ENCODE measurements at places on chromosomes 7 and 10.

DNA sequence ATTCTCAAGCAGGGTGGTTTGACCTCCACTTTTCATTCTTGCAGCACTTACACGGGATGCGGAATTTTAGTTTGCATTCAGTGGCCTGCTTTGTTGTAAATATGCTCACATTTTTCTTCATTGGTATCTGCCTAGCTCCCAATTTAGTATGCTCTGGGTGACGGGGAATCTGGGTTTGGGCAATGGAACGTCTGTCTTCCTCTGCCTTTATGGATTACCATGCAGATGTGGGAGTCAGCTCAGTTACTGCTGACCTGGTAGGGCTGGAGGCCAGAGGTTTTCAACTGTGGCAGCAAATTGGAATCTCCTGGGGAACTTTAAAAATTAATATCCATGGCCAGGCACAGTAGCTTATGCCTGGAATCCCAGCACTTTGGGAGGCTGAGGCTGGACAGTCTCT, 161.6 kb downstream of the CAMK1D start:
- no peak for DNase-seq

DNA sequence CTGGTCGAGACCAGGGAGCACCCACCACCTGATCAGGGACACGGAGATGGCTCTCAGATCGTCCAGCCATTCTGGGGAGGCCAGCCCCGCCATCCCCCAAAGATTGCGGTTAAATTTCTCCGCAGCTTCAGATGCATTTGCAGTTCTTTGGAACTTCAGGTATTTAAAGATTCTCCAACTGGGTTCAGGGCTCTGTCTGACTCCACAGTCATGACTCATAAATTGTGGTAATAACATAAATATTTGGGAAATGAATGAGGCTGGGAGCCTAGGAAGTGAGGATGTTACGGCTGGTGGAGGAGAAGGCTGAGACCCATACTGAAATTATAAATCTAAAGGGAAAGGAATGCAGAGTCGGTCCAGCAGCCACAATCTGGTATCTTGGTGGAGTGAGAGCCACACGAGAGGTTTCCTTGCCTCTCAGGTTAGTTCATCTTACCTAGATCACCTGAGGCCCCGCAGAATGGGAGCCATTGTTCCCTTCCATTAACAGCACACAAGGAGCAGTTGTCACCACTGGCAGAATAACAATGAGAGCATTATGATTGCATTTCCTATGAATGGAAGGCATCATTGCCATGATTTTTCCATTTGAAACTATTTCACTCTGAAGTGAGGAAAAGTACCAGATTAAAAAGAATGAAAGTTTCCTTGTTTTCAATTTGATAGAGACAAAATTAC, 26.7 kb upstream of the DNAJB6 start:
- no peak for DNase-seq

- DNase-seq: peak; percentile 58
Observed at GRCh38 chr7:154503962-154504550, 451.9 kb downstream of the DPP6 start.

- DNase-seq: no peak
Observed at GRCh38 chr10:127887541-127888415, 5.0 kb downstream of the CLRN3 start.

- DNase-seq: no peak
Observed at GRCh38 chr7:5699467-5700384, 81.7 kb downstream of the RNF216 start.

GRCh38 chr7:3931843-3932242, 630.8 kb downstream of the SDK1 start:
- no peak for DNase-seq

DNA sequence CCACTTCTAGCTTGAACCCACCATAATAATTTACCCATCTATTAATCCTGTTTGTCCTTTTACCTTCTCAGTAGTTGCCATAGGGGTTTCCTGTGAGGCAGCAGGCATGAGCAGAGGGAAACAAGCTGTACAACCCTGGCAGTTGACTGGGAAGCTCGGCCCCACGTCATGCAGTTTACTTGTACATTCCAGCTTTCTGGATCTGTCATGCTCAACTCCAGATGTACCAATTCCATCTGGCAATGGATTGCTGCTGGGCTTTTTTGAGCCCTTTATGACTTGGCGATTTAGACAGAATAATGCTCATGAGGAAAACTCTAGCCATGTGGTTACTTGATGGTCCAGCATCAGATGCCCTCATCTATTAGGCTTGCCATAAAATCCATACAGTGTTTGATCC, 112.5 kb downstream of the GNAI1 start:
- DNase-seq: no peak

DNA sequence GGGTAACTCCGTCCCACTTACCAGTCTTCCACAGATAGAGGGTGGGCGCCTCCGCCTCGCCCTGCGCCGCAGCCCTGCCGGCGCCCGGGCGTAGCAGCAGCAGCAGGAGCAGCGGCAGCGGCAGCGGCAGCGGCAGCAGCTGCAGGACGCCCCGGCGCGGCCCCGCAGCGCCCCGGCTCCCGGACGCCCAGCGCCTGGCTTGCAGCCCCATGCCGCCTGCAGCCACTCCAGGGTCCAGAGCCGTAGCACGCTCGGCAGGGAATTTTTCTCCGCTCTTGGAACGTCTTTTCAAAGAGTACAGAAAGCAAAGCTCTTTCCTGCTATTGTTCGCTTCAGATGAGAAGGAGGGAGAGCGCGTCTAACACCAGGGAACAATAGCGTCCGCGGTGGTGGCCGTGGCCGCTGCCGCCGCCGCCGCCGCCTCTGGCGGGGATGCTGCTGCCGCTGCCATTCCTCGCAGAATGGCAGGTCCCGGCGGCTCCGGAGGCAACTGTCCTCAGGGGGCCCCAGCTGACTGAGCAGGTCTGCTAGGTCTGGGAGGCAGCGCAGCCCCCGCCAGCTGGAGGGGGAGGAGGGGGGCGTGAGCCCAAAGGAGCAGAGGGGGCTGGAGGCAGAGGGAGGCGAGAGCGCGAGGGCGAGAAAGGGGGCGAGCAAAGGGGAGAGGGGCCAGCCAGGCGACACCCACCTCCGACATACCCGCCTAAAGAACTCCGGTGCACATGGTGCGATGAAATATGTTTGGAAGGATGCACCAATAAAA, at the start of gene THSD7A:
Gene THSD7A, minus strand, starts transcription at position 463 of the 760 bp plus-strand sequence. Its CDS starts 252 bp downstream, at position 211.
- DNase-seq: peak; percentile 65

GRCh38 chr7:36015733-36016132, 137.3 kb upstream of the EEPD1 start:
- no peak for DNase-seq

GRCh38 chr7:31788883-31789680, 102.1 kb downstream of the PPP1R17 start:
- DNase-seq: no peak

DNA sequence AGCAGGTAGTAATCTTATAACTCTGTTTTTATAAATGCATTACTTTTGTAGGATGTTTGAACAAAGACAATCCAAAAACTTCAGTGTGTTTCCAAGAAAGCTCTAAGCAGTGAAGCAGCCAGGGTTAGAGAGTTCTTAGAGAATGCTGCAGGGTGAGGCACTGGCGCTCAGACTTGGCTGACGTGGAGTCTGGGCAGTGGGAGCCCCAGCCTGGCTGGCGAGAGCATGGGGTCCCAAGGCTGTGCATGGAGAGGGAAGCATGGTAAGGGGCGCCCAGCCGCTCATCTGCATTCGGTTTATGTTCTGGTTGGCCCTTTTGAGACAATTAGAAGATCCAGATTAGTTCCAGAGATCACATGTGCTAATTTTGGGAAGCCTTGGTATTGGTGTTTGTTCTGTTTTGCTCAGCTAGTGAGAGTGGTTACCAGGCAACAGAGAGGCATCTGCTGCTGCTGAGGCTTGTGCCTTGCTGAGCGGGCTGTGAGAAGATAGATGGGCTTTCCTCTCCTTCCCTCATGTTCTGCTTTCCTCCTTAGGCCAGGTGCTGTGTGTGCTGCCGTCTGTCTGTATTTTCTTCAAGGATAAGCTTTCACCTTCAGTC, 10.3 kb downstream of the SUN1 start:
- DNase-seq: no peak

GRCh38 chr10:113612154-113612553, 51.7 kb downstream of the NRAP start:
- no peak for DNase-seq

DNA sequence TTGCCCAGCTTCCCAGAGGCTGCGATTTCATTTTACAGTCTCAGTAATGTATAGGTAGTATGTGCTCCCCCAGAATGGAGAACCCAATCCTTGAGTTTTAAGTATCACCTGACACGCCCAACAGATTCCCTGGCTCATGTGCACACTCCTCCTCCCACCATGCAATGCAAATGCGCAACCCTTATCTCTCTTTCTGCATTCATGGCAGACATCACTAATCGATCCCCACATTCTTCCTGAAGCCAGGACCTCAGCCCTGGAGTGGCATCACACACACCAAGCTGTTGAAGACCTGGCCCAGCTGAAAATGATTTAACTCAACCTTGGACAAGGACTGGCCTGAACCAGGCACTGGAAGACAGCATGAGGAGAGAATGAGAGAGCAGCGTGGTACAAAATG, 68.4 kb downstream of the ZRANB1 start:
- DNase-seq: no peak

DNA sequence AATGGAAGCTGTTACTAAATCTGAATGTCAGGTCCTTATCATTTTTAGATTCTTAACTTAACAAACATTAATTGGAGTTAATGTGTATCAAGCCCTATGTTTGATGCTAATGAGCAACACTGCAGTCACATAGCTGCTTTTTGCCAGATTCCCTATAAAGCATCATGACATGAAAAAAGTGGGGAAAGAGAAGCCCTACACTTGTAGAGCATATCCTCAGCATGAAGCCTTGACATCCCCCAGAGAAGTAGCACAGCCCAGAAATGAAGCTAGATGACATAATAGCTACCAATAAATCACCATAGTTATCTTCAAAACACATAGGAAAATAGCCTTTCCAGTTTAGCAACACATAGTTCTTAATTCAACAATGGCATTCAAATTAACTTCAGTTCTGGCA, 49.2 kb upstream of the CDK1 start:
- no peak for DNase-seq

- no peak for DNase-seq
Observed at GRCh38 chr10:133162910-133163856, 3.2 kb downstream of the KNDC1 start.
